ENCODE measurements at places on chromosomes 16 and 17.

GRCh38 chr17:9095390-9095789, 74.1 kb downstream of the NTN1 start:
- no peak for DNase-seq

GRCh38 chr17:39094607-39095308, 56.7 kb downstream of the PLXDC1 start:
- peak; percentile 51 for DNase-seq

DNA sequence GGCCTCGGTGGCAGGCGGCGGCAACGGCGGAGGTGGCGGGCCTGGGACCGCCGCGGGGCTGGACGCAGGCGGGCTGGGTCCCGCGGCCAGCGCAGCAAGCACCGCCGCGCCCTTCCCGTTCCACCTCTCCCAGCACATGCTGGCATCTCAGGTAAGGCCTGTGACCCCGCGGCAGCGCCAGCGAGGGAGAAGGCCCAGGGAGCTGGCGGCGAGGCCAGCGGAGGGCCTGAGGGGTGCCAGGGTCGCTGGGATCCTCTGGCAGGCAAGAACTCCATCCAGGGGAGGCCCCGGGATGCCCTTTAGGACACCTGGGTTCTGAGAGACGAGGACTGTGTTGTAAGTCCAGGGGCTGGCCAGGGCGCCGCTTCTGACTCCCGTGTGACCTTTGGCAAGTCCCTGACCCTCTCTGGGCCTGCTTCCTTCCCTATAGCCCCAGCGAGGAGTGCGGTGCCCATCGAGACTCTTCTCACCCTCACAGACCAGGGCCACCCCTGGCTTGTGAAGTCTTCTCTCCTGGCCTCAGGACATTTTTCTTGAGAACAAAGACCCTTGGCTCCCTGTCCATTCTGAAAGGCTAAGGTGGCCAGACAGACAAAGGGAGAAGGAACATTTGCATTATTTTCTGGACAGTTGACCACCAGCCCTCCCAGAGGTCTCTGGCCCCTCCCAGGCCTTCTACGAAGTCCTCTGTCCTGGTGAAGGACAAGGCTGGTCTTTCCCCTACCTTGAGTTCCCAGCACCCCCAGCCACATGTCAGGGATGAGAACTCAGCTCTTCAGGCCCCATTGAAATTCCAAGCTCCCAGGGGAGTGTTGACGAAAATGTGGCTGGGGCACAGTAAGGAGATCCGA, 6.3 kb downstream of the TBX2 start:
- peak; percentile 22 for DNase-seq

DNA sequence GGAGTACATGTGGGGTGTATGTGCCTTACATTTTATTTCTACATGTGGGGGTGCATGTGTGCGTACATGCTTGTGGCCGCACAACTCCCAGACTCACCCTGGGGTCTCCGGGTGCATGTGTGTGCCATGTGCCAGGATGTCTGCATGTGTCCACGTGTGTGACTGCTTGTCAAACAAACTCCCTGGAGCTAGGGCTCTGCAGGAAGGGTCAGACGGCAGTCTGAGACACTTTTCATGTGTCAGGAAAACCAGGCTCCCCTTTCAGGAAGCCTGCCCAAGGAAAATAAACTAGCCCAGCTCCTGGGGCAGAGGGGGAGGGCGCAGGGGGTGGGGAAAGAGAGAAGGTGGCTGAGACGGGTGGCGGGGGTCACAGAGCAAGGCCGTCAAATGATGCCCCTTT, 44.7 kb downstream of the FZD2 start:
- DNase-seq, result no peak

DNA sequence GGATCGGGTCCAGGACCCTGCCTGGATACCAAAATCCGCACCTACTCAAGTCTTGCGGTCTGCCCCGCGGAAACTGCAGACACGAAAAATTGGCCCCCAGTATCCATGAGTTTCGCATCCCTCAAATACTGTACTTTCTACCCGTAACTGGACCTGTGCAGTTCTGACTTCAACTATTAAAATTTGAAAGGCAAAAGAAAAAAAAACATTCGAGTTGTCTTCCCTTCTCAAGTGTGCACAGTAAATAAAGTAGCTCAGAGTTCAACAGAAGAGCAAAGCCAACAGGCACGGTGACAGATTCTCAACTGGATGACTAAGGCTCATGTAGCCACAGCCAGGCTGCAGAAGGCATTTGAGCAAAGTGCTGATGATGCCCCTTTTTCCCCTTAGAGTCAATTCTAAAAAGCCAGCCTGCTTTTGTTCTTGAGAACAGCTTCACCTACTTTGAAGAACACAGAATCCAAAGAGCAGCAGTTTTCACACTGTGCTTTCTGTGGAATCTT, 32.5 kb downstream of the MARF1 start:
- no peak for DNase-seq

DNA sequence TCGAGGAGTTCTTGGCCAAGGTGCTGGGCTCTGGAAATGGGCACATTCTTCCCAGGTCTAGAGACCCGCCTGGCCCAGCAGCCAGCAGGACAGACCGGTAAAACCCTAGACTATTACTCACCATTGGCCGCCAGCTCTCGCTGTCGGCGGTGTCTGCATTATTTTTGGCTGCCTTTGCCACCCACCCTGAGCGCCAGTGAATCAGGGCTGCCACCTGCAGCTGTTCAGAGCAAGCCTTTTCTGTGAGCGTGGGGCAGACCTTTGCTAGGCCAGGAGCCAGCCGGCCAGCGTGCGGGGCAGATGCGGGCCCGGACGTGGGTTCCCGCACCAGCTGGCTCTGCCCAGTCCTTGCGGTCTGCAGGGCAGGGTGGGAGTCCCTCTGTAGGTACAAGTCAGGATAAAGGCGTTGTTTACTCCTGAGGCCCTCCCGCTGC, 15.8 kb upstream of the CLEC18A start:
- no peak for DNase-seq

GRCh38 chr16:79959226-79959625, 358.7 kb upstream of the MAF start:
- DNase-seq, result no peak

- DNase-seq, result peak; percentile 73
Measured at GRCh38 chr17:78806451-78806850, 24.4 kb upstream of the CYTH1 start.

DNA sequence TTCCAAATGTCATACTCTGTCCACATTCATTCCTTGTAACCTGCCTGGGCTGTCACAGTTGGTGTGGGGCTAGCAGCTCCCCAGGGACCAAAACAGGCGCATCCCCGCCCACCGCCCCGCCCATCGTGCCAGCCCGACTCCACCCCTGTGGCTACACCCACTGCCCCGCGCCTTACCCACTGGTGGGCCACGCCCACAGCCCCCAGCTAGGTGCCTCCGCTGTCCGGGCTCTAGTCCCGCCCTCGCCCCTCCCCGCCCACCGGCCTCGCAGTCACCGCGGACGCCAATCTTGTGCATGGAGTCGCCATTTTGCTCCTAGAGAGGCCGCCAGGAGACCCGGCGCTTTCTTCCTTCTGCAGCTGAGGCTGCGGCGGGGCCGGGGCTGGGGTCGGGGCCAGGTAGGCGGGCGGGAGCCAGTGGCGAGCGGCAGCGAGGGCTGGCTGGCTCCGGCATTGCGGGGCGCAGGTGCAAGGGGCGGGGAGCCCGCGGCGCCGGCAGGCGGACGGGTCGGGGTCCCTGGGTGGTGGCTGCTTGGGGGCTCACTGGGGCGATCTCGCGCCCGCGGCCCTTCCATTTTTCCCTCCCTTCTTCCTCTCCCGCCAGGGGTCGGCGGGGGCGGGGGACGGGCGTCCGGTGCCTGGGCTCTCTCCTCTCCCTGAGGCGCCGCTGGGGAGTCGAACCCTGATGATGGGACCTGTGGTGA, at the start of gene PRPSAP2:
Gene PRPSAP2, plus strand, starts transcription at position 268 of the 703 bp plus-strand sequence. CDS start 7,703 bp downstream, outside the sequence.
- DNase-seq, result peak; percentile 92

DNA sequence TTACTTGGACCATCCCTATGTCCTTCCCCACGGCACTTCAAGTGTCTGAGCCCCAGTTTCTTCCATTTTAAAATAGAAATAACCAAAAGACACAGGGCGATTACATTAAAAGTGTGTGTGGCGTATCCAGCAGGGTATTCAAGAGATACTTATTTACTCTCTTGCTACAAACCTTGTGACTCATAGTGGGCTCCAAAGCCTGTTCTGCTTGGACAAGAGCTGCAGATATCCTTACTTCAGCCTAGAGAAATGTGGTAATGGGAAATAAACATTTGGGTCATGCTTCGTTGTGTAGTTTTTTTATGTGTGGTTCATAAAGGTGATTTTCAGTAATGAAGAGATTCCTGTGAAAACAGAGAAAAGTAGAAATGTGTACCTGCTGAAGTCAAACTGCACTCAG, 288.9 kb upstream of the CDH11 start:
- no peak for DNase-seq

DNA sequence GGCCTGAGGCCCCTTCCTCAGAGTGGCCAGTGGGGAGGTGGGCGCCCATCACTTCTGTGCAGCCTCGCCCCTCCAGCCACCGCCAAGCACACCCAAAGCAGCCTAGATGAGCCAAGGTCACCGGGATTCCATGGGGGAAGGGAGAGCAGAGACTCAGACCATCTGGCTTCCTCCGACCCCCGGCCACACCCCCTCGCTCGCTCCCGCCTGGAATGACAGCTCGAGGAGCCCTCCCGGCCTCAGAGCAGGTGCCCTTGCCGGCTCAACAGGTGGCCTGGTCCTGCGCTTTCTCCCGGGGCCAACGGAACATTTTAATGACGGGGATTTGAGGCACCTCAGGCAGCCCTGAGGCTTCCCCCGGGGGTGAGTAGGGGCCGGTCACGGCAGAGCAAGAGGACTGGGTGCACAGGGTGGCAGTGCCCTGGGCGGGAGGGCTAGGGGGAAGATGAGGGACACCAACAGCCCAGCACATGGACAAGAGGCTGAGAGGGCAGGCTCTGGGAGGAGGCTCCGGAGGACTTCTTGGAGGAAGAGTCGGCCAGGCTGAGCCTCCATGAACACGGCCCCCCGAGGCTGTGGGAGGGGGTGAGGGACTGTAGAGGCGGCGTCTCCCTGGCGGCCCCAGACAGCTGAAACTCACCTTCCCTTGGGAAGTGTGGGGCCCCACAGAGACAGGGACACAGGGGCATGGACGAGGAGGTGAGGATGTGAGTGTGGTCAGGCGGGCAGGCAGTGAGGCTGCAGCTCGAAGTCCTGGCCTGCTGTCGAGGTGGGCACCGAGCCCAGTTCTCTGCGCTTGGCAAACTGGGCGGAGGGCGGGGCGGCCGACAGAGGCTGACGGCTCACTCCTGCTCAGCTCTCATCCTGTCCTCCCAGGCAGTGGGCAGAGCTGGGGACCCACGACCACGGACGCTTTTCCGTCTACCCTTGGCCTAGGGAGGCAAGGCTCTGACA, 12.5 kb upstream of the C1QTNF8 start:
- DNase-seq, result no peak

GRCh38 chr16:28107232-28107631, 43.7 kb upstream of the GSG1L start:
- DNase-seq, result no peak

DNA sequence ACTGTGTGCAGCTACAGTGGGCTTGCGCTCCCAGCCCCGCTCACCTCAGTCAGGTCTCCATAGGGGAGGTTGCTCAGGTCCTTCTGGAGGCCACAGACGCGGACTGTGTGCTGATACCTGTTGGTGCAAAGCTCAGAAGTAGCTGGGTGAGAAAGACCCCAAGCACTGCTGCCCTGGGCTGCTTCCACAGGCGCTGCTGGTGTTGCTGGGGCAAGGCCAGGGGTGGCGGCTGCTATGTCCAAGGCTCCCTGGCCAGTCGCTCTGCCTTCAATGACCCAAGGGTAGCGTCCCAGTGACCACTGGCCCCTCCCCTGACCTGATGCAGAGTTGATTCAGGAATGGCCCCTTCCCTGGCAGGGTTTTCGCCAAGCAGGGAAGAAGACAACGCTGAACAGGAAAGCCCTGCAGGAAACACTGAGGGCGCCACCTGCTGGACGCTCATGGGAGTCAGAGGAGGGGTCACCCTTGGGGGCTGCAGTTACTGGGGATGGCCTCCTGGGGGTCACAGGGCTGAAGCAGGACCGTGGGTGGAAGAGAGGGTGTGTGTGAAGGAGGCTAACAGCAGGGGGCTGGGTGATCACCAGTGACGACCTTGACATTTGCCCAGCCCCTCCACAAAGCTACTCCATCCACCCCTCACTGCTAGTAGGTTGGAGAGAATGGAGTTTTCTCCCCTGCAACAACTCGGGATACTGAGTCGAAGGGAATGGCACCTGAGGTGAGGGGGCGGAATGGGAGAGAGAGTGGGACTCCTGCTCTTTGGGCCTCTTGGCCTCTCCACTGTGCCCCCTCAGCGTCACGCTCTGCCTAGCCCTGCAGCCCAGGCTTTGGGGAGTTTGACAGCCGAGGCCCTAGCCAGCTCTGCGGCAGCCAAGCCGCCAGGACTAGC, 38.3 kb downstream of the ABCC12 start:
- DNase-seq, result peak; percentile 52

- no peak for DNase-seq
Measured at GRCh38 chr16:20946015-20946629, 45.6 kb downstream of the LYRM1 start.

DNA sequence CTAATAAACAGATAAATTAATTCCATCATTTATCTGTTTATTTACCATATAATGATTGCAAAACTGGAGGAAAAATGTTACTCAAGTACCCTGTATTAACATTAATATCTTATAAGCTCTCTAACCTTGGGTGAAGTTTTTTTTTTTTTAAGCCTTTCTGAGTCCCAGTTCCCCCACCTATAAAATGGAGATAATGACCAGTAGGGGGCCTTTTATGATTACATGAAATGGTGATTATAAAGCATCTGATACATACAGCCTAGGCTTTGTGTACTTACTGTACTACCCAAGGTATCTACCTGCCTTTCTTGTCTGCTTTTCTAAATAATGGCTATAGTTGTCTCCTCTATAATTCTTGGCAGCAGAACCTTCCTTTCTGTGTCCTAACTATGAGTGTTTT, 22.6 kb downstream of the LRRC36 start:
- no peak for DNase-seq

DNA sequence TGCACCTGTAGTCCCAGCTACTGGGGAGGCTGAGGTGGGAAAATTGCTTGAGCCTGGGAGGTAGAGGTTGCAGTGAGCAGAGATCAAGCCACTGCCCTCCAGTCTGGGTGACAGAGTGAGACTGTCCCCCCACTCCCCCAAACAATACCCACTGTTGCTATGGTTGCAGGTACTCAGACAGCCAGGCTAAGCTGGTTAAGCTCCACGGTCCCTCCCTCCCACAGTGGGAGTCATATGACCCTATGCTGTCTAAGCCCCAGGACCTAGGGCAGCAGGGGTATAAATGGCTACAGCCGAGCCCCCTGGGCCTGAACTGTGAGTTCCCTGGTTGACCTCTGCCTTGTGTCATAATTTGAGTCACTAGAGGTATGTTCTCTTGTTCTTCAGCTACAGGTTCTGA, 15.9 kb upstream of the RPRML start:
- no peak for DNase-seq

GRCh38 chr16:11916524-11917285, 949 bp upstream of the GSPT1 start:
- no peak for DNase-seq

DNA sequence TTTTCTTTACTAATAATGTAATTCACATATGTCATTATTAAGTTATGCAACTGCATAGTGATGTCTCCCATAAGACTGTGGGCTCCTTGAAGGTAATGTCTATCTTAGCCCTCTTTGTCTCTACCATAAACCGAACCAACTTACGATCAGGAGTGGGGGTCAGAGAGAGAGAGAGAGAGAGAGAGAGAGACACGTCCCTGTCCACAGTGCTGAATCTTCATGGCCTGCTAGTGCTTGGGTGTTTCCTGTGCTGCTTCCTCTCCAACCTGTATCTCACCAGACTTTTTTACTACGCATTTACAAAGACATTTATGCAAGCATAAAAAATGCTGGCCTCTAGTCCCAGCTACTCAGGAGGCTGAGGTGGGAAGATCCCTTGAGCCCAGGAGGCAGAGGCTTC, 52.2 kb upstream of the HAPSTR1 start:
- no peak for DNase-seq

Data from activated T-cell treated with anti-CD3 and anti-CD28 coated beads, Interleukin-2, amount 50 U/mL, for 1 hour (primary cell).